Dorsolateral prefrontal cortex (tissue), 122 donors: ENCODE measurements at places on chromosomes 7 and 10. TPM values are rescaled to one million over a fixed set of nuclear protein-coding genes. Genes with fewer than 3 reads are reported as not detected.

The CCAR1 gene
- total RNA-seq: 63.5 TPM

The PSMA2 gene
- total RNA-seq: 27.4 TPM

The GSAP gene
- 29.3 TPM for total RNA-seq

The SRI gene
- total RNA-seq: 204 TPM

The CRHR2 gene
- total RNA-seq: 4.5 TPM

The CDH23 gene
- 17.4 TPM for total RNA-seq

The GRM8 gene
- total RNA-seq: 9.6 TPM

The CASP7 gene
- 7.3 TPM for total RNA-seq

The RP9 gene
- 13.6 TPM for total RNA-seq

The CADPS2 gene
- 115 TPM for total RNA-seq

The AFAP1L2 gene
- total RNA-seq: 29.9 TPM

The GALNT17 gene
- 123 TPM for total RNA-seq

The POLR2J2 gene
- total RNA-seq: 11.9 TPM

The CRYGN gene
- 1.0 TPM for total RNA-seq

The GPR37 gene
- total RNA-seq: 141 TPM

The CLRN3 gene
- total RNA-seq: not detected

The OR6V1 gene
- not detected for total RNA-seq

The PLEKHS1 gene
- total RNA-seq: not detected

The EPHA1 gene
- total RNA-seq: not detected

The PAOX gene
- 8.8 TPM for total RNA-seq

The CD36 gene
- total RNA-seq: 1.2 TPM

The NRCAM gene
- total RNA-seq: 440 TPM

The CPA2 gene
- total RNA-seq: not detected

The WNT8B gene
- total RNA-seq: not detected

The ASB4 gene
- total RNA-seq: 1.1 TPM

The KLF14 gene
- total RNA-seq: not detected

The HTR5A gene
- 16.4 TPM for total RNA-seq

The FAS gene
- 15.8 TPM for total RNA-seq

The ANKRD2 gene
- total RNA-seq: 2.2 TPM

The FKBP6 gene
- total RNA-seq: not detected
